Suprapubic skin (tissue), 4 donors: ENCODE measurements at places on chromosomes 2 and 18.

GRCh38 chr2:2879781-2880180, 497.8 kb downstream of the EIPR1 start:
- DNase-seq, result no peak

DNA sequence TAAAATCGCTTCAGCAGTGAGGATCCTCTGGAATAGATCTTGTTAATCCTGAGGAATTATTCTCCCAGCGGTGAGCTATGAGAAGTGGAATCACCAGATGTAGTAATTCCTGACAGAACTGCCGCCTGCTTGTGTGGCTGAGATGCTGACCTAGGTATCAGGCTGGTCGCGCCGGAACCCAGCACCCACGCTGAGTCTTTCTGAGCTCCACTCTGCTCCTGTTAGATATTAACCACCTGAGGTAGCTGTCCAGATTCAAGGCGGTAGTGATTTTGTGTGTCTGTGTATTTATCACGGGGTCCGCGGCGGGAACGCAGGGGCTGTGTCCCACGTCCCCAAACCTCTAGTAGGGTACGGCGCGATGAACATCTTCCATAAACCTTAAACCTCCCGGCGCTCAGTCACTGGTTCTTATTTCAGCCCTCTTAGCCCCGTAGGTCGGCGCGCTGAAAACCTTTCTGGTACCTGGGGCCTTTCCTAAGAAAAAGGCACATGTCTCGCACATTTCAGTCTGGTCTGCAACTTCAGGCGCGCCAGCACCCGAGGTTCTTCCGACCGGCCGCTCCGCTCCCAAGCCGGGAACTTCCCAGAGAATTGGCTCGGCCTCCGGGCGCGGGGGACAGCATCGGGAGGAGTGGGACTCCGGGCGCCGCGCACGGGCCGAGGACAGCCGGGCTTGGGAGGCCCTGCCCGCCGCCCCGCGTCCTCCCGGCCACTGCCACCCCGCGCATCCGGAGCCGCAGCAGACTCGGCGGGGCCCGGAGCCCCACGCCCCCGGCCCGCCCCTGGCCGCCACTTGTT, 542 bp upstream of the CNNM3 start:
- no peak for DNase-seq

DNA sequence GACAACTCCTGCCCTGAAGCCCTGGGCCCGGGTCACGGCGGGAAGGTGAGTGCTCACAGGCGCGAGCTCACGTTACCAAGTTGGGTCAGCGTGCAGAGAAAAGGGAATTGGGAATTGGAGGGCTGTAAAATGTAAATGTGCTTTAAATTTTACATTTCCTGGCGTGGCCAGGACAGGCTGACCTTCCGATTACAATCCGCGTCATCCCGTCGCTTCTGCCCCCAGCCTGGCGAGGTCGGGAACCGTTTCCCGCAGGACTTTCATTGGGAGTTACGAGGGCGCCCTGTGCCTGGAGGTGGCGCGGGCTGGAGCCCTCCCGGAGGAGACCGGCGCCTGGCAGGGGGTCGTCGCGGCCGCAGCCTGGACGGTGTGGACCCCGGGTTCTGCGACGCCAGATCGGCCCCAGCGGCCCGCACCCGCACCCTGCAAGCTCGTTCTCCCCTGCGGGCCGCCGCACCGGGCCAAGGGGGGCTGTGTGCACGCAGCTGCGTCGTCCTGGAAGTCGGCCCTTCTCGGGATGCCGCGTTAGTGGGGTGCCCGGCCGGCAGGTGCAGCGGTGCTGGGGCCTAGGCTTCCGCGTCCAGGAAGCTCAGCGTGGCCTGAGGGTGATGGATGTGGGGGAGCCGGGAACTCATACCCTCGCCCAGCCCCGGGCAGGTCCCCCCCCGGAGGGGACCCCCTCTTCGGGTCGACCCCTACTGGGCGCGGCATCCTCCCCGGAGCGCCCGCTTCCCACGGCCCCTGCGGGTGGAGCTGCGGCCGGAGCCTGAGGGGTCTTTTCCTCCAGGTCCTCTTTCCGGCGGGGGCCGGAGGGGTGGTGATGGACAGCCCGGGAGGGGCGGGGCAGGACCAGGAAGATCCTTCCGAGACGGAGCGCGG, 63.9 kb downstream of the LRRFIP1 start:
- peak; percentile 84 for DNase-seq

GRCh38 chr2:119523952-119524694, at the start of gene SCTR:
SCTR (minus strand) TSS chr2:119524483; CDS start chr2:119524226, 257 bp downstream.
- DNase-seq, result no peak

DNA sequence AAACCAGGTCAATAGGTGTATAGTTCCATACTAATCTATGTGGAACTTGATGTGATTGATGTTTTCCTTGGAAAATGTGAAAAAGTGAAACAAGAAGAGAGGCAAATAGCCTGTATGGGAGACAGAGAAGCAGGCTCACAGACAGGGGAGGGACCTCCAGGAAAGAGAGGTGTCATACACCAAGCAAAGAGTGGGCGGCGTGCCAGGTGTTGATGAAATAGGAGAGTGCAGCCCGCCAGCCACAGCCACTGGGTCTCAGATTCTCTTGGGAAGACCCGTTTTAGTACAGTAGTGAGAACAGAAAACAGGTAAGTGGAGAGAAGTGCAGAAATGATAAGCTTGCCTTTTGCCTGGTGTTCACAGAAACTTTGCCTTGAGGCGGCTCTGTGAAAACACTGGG, 301.9 kb downstream of the ZNF407 start:
- DNase-seq, result no peak

GRCh38 chr2:153808679-153809078, 63.0 kb upstream of the GALNT13 start:
- no peak for DNase-seq

GRCh38 chr2:191391171-191391570, 146.0 kb downstream of the MYO1B start:
- DNase-seq, result no peak

DNA sequence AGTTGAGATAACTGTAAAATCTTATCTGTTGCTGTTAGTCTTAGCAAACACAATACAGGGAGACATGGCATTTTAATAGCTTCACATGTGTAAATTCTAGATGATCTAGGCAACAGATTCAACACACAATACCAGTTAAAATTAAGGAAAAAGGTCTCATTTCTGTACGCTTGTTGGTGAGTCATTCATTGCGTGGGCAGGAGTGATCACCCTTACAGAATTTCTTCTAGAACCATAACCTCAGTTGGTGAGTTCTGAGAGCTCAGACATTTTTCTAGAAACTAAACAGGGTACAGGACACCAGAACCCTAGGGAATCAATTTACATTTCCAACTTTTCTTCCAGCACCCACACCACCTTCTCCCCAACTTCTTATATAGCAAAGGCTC, 81.9 kb downstream of the SLC8A1 start:
- no peak for DNase-seq

- no peak for DNase-seq
Observed at GRCh38 chr2:175535631-175536030, 354.1 kb upstream of the ATP5MC3 start.

DNA sequence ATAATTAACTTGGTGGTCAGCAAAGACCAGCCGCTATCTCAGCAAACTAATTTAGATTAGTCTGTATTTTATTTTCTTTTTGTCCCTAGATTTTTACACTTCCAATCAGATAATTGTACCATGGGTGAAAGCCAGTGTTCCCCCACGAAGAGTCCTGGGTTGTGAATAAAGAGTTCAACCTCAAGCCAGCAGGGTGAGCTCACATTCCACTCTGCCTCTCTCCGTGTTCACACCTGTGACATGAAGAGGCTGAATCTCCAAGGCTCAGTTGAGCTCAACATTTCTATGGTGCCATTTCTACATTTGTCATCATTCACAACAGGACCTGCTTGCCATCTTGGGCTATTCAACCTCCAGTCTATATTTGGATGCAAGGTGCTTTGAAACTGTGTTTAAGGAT, 771.5 kb downstream of the GALR1 start:
- DNase-seq, result no peak

- DNase-seq, result no peak
Observed at GRCh38 chr2:204881655-204882054, 336.4 kb downstream of the PARD3B start.

DNA sequence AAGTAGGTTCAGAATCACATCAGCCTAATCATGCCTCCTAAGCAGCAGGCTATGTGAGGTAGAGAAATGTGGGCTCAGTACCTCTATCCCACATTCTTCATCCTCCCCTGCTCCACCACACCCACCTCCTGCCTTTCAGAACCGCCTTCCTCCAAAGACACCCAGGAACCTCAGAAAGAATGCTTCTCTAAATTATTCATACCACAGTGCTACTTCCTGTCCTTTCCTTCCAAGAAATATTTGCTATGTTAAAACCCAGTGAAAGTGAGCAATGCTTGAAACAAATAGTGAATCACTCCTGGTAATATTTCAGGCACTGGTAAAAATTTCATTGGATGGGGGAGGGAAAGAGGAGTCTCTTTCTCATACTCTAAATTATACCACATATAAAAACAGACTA, 24.0 kb upstream of the CREB1 start:
- DNase-seq, result no peak

DNA sequence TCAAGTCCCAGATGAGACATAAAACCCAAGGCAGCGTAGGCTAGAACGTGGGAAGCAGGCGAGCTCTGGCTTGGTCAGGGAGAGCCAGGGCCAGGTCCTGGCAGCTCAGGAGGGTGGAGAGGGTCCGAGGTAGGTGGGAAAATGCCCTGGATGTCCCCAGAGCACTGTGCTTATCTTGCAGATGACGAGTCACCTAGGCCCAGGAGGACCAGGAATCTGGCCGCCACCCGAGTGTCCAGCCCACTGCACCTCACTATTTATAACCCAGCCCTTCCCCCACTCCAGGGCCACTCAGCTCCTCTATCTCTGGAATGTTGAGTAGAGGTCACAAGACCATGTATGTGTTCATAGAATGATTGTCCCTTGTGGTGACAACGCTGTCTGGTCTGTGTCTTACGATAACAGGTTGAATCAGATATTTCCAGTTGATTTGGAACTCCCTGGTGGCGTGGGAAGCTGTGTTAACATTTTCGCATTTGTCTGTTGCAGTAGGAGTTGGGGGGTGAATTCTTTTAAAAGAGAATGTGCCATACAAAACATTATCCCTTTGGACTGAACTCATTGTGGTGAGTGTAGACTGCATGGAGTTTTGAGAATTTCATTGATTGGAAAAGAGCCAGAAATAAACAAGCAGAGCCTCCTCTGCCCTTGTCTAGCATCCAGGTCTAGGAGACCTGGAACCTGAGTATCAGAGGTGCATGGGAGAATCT, 47.5 kb downstream of the EMILIN2 start:
- no peak for DNase-seq

DNA sequence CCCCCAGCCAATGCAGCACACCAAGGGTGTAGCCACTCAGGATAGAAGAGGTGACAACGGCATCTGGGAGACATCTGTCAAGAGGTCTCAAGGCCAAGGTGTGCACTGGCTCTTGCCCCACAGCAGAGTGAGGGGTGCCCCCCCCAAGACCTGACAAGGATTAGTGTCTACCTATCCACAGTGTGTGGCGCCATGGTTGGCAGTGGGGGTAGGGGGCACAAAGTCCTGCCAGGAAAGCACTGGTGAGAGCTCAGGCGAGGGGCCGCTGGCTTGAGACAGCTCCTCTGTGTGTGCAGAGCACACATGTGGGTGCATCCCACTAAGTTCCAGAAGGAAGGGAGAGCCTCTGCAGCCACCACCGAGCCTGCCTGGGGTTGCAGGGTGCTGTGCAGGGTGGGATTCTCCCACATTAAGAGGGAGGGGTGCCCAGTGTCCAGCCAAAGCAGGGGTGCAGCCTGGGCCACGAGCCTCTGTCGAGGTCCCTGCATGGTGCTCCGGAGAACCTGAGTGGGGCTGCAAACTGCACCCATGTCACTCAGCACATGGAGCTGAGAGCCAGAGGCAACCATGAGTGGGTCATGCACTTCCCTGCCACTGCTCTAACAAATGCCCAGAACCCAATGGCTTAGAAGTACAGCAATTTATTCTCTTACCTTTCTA, 311.2 kb upstream of the HDAC4 start:
- DNase-seq, result peak; percentile 44

- no peak for DNase-seq
Observed at GRCh38 chr2:217121565-217121964, 261.7 kb upstream of the TNP1 start.

DNA sequence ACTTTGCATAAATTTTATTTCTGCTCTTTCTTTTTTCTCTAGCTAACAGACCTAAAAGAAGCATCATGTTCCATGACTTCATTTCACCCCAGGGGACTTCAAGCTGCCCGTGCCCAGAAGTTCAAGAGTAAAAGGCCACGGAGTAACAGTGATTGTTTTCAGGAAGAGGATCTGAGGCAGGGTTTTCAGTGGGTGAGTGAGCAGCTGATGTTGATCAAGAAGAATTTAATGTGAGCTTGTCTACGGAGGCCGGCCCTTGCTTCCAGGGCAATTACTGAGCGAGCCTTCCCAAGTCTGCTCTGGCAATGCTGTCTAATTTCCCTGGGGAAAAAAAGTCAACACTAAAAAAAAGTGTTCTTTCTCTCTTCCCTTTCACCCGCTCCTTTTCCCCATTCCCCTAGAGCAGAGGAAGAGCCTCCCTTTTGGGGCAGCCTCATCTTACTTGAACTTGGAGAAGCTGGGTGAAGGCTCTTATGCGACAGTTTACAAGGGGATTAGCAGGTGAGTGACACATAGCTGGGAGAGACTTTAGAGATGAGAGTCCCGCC, 1.2 kb downstream of the CDK15 start:
- no peak for DNase-seq

DNA sequence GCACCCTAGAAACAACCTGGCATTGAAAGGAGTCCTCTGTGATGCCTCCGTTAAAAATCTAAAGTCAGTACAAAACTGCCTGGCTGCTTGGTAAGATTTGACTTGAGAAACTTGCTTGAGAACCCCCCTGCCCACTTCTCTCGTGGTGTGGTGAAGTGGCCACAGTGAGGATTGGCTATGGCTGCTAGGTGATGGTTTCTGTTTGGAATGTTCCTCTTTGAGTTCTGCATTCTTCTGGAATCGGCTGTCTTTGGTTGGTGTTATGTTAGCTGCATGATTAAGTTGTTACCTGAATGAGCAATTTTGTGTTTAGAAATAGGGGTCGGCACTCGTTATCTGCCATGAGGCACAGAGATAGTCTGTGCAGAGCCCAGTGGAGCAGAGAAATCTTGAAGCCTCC, 21.7 kb upstream of the SAG start:
- DNase-seq, result no peak

DNA sequence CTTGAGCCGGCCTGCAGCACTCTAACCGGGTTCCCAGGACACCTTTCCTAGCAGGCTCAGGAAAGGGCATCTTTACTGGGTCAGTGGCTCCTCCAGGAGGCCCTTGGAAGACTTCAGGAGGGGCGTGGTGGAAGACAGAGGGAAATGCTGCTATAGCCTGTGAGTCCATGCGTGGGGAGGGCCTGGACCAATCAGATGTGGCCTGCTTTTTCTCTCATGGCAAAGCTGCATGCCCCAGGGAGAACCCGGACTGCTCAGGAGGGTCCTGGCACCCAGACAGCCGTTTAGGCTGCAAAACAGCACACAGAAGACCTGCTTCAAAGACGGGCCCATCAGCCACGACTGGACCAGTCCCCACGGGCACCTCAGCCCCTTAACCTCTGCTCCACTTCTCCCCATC, 84.4 kb downstream of the EIPR1 start:
- DNase-seq, result peak; percentile 40

DNA sequence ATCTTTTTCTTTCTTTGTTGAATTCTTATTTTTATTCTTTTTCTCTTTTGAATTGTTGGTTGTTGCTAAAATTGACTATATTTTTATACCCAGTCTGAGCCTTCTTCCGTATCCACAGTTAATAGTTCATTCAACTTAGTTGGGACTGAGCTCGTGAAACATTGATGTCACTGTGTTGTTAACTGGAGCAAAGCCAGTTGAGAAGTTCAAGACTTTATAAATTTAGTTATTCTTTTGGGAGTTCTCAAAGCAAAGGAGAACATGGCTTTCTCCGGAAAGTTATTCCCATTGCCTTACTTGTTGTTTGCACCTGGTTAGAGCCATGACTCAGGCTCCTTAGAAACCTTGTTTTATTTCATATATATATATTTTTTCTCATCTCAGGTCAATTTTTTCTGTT, 8.8 kb downstream of the CTLA4 start:
- no peak for DNase-seq

- peak; percentile 28 for DNase-seq
Observed at GRCh38 chr2:128466776-128467175, 148.1 kb upstream of the HS6ST1 start.
